Hematopoietic multipotent progenitor cell treated with erythropoietin and hydrocortisone succinate and interleukin-3 and kit ligand, for 8 days (in vitro differentiated cells): ENCODE measurements at places on chromosomes 3 and 15.
A peak's percentile ranks its signal among the peaks of the same experiment; 100 is the strongest.

DNA sequence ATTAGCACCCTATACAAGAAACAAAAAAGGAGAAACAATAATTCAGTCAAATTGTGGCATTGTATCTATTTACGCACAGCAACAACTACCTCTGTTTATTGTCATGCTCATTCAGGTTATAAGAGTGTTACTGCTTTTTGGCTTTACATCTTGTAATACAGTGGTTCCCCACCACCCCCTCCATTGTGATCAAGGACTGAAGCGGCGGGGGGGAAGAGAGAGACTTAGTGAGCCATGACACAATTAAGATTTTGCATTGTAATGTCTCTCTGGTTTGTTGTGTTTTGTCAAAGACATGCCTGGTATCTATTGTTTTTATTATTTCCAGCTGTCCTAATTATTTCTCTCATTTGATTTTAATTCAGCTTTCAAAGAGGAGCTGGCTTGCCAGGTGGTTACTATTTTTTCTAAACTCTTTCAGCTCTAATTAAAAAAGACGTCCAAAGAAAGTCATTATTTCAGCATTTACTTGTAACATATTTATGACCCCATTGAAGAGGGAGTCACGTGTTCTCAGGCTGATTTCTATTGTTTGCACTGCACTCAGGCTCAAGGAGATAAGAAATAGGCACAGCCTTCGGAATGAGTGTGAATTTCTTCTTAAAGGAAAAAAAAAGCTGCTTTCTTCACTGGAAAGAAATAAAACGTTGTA lies 234.4 kb upstream of the TBL1XR1 start:
- peak; percentile 48 for DNase-seq

GRCh38 chr3:19455546-19455945 lies 307.2 kb downstream of the KCNH8 start:
- DNase-seq, result no peak

DNA sequence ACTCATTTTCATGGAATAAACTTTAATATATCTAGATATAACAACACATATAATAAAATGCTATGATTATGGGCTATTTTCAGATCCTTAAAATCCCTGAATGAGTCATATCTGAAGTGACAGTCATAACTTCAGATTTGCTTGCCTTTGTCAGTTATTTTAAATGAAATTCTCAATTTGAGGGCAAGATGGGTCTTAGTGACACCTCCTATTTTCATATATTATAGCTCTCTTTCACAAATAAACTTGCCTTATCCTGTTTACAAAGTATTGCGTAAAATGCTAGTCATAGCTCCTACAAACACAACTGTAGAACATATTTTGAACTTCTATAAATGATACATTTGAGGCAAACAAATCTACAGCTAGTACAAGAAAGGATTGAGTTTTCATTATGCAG lies 6.2 kb upstream of the THRB start:
- no peak for DNase-seq

DNA sequence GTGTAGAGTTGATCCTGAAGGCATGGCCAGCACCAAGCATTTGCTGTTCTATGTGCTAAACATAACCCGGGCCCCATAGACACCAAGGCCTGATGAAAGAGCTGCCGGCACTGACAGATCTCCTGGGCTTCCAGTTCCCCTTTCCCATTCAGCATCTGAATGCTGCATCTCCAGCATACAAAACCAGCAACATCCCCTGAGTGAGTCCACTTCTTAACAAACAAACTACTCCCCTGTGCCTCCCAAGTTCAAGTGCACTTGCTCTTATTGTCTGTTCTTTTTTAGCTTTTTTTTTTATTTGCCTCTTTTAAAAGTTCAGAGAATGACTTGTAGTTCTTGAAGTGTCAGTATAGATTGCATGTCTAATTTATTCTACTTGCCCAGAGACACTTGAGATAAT lies 156.0 kb downstream of the EDEM1 start:
- no peak for DNase-seq

- DNase-seq, result no peak
Measured at GRCh38 chr3:69499899-69500421, 114.1 kb upstream of the FRMD4B start.
